T-cell (primary cell): ENCODE measurements at places on chromosomes 6 and 20.

DNA sequence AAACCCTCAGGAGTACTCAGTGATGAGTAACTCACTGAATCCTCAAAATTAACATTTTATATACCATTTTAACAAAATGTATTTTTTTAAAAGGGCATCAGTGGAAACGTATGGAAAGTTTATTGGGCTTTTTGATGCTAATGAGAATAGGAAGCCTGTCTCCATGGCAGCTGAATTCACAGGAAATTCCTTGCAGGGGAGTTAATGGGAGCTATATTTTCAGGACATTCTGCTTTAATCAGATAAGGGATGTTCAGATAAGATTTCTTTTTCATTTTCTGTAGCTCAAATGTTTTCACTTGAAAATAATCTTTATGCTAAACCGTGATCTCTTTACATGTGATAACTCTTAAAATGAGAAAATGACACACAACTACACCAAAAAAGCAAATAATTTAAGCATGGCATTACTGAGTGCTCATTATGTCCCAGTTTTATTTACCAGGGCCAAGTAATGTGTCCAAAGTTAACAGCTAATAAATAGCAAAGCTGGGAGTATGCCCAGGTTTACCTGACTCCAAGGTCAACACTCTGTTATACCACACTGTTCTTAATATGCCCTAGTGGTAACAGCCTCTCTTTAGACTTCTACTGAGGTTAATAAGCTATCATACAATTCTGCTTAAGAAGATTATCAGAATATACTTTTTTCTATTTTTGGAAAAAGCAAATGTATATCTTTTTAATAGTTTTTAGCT is 348.1 kb downstream of the GRIK2 start:
- DNase-seq: no peak

GRCh38 chr6:61622601-61623000 is 663.4 kb downstream of the KHDRBS2 start:
- DNase-seq: no peak

DNA sequence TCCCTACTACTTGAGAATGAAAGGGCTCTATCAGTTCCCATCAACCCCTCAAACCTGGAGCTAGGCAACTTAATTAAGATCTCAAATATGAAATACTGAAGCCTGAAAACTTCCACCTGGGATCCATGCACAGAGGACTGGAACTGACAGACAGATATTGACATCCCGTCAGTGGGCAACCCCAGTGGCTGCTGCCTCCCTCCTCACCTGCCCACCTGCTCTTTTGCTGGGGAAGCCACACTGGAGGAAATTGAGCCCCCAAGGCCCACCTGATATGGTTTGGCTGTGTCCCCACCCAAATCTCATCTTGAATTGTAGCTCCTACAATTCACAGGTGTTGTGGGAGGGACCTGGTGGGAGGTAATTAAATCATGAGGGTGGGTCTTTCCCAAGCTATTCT is 192.8 kb downstream of the LRFN2 start:
- DNase-seq: no peak

- no peak for DNase-seq
Observed at GRCh38 chr6:166400181-166400580, 17.4 kb upstream of the MPC1 start.

GRCh38 chr6:26232940-26233648 is 131.9 kb upstream of the BTN3A2 start:
- DNase-seq: peak; percentile 23

DNA sequence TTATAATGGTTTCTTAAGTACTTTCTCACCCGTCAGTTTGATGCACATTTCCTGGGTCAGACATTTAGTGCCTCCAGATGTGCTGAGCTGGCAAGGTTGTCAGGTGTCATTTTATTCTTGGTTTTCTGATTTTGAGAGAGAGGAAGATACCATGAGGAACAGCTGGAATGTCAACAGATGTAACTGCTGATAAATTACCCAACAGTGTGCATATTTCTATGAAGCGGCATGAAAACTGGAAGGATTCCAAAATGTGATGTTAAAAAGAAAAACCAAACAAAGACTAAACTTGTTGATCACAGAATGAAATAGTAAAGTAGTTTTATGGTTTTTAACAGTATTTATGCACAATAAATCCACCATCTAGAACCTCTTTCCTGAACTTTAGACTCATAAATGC is 447.3 kb downstream of the HDGFL1 start:
- DNase-seq: no peak

GRCh38 chr6:10595731-10596664 is 74.8 kb downstream of the GCNT2 start:
- no peak for DNase-seq

DNA sequence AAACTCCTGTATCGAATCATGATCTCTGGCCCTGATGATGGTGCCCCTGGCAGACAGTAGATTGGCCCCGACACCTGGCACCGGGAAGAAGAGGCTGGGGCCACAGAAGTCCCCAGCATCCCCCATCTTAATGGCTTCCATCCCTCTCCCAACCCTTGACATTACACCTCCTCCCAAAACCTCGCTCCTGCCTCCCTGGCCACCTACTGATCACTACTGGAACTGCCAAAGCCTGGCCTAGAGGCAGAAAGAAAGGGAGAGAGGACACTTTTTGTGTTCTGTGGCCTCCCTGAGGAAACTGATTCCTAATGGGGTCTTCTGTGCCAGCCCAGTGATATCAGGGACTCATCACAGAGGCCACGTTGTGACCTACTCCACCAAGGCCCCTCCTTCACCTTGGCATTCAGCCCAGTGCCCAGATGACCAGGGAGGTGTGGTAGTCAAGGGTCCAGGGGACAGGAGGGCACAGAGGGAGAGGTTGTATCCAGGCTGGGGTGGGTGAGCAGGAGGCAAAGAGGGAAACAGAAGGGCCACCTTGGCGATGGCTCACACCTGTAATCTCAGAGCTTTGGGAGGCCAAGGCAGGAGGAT is 6.1 kb downstream of the C20orf173 start:
- DNase-seq: no peak

- no peak for DNase-seq
Observed at GRCh38 chr6:30810813-30811339, 66.5 kb upstream of the IER3 start.

- no peak for DNase-seq
Observed at GRCh38 chr6:73011945-73012344, 213.4 kb downstream of the KHDC1L start.

- DNase-seq: no peak
Observed at GRCh38 chr6:92376691-92377090, 1042.7 kb downstream of the EPHA7 start.

- no peak for DNase-seq
Observed at GRCh38 chr6:48200869-48201390, 89.9 kb upstream of the PTCHD4 start.

DNA sequence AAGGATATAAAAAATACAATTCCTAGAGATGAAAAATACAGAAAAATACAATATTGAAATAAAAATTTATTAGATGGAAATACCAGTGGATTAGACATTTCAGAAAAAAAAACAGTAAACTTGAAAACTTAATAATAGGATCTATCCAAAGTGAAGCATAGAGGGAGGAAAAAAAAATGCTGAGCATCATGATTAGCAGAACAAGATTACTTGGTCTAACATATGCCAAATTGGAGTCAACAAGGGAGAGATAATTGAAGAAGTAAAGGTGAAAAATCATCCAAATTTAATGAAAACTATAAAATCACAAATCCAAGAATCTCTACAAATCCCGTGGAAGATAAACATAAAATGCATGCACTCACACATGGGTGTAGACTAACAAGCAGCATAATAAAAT is 166.2 kb upstream of the BMP5 start:
- no peak for DNase-seq

- no peak for DNase-seq
Observed at GRCh38 chr6:48080227-48081009, 30.6 kb downstream of the PTCHD4 start.

DNA sequence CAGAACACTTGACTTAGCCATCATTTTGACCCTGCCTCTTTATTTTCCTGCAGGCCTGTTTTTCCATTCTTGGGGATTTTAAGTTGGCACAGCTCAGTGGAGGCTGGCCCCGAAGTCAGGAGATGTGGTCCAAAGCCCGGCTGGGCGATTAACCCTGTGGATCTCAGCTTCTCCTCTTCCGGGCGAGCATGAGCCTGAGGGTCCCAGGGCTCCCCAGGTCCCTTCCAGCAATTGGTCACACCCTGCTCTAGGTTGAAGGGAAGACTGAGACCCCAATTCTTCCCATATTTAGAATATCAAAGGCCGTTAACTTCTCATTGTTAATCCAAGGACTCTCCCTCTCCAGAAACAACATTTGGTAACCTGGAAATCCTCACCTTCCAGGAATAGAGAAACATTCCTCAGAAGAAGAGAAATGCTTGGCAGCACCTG is 2.3 kb downstream of the THBS2 start:
- no peak for DNase-seq

DNA sequence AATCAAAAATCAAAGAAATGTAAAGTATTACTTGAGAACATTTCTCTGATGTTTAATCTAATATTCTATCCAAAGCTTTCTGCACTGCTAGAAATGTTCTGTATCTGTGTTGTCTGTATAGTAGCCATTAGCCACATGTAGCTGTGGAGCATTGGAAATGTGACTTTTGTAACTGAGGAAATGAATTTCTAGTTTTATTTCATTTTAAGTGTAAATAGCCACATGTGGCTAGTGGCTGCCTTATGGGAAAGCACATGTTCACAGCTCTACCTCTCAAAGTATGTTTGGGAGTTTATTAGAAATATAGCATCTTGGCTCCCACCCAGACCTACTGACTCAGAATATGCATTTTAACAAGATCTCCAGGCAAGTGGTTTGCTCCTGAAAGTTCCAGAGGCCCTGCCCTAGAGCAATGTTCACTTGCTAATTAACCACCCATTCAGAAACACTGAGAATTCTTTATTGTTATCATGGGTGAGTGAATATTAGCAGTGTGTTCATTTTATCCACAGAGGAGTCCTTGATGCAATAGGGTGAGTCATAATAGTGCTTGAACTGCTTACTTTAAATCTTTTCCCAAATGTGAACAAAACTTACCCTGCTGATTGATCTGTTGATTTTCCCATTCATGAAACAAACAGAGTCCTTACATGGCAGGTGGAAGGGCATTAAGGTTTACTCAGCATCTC is 282.7 kb downstream of the PLCB1 start:
- DNase-seq: no peak

DNA sequence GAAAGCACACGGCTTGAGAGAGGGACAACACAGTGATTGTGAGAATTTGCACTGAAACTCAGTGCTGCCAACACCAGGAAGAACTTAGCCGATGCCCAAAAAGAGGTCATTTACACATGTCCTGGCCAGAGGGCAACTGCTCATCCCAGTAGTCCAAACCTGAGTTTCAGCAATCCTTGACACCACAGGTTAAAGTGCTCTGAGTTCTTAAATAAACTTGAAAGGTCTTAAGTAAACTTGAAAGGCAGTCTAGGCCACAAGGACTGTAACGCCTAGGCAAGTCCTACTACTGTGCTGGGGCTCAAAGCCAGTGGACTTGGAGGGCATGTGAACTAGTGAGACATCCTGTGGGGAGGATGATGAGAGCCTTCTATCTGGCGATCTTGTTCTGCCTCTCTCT is 14.1 kb downstream of the SNX14 start:
- no peak for DNase-seq

GRCh38 chr6:150142670-150143515 is at the start of gene PPP1R14C:
Gene PPP1R14C, plus strand, starts transcription at chr6:150143044. Its CDS starts 149 bp downstream, at chr6:150143193.
- no peak for DNase-seq

DNA sequence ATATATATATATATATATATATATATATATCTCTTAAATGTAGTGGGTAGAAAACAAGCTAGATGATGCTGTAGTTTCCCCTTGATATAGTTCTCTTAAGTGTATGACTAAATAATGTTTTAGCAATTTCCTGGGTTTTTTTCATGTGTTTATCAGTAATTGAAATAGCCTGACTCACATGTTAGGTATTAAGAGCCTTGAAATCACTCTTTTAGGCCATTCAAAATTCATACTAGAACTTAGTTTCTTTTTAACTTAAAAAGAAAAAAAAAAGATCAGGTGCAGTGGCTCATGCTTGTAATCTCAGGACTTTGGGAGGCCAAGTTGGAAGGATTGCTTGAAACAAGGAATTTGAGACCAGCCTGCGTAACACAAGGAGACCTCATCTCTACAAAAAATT is 44.1 kb downstream of the NKX2-4 start:
- no peak for DNase-seq

DNA sequence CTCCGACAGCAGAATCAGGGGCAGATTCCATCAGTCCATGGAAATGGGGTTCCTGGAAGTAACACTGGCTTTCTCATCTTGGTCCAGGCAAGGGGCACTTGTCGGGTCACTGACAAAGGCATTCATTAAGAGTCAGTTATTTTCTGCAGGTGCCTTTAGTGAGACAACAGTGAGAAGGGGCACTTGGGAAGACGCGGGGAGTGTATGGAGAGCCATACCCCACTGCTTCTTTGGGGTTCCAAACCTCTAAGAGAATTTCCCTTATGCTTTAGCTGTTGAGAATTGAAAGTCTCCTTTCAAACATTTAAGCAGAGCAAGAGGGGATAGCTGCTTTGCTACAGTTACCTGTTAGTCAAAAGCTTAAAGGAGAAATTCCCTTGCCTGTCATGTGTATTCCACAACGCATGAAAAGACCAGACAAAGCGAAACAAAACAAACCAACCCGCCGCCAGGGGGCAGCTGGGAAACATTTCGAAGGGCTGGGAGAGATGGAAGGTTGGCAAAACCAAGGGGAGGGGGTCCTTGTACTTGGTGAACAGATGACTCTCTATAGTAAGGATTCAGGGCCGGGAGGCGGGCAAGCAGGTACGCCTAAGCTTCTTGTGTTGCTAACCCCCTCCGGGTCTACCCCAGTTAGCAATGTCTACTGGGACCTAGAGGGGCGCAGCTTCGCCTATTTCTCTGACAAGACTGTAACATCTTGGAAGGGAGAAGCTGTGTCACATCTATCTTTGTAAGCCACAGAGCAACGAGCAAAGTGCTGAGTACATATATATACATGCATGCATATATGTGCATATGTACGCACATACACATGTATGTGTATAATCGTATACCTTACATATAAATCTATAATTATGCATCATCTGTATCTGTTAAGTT is 474.9 kb upstream of the AGPAT4 start:
- no peak for DNase-seq

DNA sequence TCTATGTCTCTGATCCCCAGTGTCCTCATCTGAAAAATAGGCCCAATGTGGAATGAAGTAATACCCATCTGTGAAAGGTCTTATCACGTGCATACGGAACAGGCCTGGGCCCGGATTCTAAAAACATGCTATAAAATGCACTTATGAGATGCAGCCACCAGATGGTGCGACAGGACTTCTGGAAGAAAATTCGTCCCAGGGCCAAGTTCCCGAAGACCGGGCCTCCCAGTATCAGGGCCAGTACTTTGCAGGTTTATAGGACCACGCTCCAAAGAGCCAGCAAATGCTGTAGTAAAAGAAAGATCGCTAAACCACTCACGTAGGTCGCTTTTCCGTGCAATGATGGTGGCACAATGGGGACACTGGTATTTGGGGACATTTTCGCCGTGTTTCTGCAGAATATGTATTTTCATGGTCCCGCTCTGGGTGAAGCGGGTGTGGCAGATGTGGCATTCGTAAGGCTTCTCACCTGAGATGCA is 10.6 kb downstream of the CTCFL start:
- peak; percentile 10 for DNase-seq

- DNase-seq: no peak
Observed at GRCh38 chr6:69900869-69901268, 34.5 kb downstream of the COL19A1 start.
